ENCODE measurements at places on chromosomes 11 and 22.

GRCh38 chr11:114399490-114400215 lies 658 bp downstream of the C11orf71 start:
- no peak for DNase-seq

GRCh38 chr11:106493751-106494150 lies 416.3 kb downstream of the AASDHPPT start:
- no peak for DNase-seq

DNA sequence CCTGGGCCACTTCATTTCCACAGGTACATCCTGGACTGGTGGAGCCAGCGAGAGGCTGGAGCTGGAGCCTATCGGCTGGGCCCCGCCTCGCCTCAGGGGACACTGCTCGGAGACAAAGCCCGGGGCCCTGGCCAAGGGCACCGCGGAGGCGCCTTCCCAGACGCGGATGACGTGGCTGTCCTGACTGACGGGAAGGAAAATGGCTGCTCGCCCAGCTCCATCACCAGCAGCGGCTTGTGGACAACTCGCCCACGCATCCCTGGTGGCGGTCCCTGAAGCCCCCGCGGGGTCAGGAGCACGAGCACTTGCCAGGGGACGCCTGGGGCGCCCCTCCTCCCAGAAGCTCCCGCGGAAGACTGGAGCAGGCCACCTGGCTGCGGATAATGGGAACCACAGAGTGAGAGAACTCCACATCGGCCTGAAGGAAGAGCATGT lies 49.6 kb downstream of the CECR2 start:
- no peak for DNase-seq

GRCh38 chr11:7671347-7672215 lies 1.7 kb downstream of the CYB5R2 start:
- DNase-seq, result no peak

DNA sequence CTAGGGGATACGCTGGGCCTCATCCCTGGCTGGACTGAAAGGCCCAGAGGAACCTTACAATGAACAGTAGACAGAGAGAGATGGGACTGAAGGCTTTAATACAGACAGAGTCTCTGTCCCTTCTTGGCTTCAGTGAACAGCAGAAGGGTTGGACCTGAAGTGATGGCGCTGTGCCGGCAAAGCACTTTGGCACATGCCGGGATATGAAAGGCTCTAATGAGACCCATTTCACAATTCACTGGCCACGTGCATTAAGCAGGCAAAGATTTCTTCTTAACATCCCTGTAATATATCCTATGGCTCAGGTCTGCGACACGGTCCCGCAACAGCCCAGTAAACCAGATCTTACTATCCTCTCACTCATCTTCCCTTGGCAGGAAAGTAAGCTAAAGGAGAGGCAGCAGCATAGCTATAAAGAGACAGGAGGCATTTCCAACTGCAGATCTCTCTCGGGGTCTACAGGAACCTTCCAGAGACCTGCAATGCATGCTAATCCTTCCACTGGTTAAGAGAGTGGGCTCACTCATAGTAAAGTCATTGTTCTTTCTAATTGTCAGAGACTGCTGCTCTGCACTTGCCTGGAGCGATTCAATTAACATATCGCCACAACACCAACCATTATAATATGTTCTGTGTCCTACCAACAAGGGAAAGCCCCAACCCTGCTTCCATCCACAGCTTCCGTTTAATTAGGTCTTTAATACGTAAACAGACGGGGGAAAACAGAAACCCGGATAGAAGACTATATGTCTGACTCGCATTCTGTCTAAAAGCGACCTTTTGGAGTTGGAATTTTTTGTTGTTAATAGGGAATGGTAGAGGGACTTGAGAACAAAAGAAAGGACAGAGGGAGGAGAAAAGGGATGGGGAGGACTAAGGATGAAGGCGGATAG lies 1179.0 kb downstream of the LRRC4C start:
- DNase-seq, result no peak

DNA sequence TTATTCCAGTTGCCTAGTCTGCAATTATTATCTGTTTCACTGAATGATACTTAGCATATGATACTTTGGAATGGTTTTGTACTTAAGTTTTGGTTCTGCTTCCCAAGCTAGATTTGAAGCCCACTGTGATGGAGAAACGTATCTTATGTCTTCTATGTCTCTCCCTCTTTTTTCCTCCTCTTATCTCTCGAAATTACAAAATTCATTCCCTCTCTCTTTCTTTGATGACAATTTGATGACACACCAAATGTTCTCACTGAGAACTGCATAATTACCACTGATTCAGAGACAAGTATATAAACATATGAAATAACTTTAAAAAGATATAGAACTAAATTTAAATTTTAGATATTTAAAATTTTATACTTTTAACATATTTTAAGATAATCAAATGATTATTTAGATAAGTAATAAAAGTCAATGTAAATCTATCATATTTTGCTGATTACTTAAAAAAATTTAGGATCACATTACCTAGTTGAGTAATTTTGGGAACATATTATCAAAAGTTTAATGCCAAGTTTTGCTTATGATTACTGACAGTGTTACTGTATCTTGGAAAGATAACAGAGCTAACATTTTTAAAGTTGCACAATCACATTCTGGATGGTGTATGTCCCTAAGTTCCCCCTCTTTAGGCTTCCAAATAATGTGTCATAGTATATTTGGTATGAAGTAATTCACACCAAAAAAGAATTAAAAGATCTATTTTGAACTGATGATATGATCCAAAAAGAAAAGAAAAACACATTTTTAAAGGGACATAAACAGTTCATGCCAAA lies 255.3 kb downstream of the SBF2 start:
- DNase-seq, result no peak

- no peak for DNase-seq
These were observed at the start of gene CNTF for GRCh38 chr11:58622344-58622743. Gene CNTF (plus strand): TSS chr11:58622665. CDS start chr11:58622753, 88 bp downstream.

- no peak for DNase-seq
These were observed 23.0 kb downstream of the ALX4 start for GRCh38 chr11:44286911-44287310.

DNA sequence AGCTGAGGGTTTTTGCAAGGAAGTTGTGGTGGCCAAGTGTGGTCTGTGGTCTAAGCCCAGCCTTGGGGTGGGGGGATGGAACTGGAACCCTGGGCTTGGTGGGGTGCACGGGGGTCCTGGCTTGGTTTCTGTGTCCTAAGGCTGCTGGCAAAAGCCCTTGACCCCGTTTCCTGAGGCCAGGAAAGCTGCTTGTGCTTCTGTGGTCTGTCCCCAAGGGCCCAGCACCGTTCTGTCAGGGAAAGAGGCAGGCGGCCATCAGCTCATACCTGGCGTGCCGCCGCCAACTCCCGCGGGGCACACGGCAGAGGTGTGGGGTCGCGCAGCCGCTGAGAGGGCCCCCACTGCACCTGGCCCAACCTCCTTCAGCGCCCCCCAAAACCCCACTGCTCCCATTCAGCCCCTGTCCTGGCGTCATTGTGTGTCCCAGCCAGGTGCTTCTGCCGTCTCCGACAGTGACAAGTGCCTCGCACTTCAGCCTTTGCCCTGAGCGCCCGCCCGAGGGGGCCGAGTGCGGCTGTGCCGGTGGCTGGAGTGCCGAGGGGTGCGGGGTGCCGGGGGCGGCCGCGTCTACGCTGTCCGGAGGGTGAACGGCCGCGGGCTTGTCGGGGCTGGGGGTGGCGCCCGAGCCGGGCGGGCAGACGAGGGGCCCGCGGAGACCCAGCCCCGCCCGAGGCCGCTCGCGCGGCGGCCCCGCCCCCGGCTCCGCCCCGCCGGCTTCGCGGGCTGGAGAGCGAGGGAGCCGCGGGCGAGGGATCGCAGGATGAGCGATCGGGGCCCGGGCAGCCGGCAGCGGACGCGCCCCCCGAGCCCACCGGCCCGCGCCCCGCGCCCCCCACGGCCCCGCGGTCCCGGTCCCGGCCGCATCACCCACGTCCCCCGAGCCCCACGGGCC lies at the start of gene CNIH2:
TSS of gene CNIH2 (plus strand) at position 705 of the 892 bp plus-strand sequence. CDS start 282 bp downstream, outside the sequence.
- peak; percentile 37 for DNase-seq

- no peak for DNase-seq
These were observed 77.1 kb downstream of the UVRAG start for GRCh38 chr11:75891947-75892739.

GRCh38 chr11:77063861-77064260 lies 2.9 kb upstream of the CAPN5 start:
- no peak for DNase-seq

- no peak for DNase-seq
These were observed 112.6 kb downstream of the CADM1 start for GRCh38 chr11:115391598-115391997.

DNA sequence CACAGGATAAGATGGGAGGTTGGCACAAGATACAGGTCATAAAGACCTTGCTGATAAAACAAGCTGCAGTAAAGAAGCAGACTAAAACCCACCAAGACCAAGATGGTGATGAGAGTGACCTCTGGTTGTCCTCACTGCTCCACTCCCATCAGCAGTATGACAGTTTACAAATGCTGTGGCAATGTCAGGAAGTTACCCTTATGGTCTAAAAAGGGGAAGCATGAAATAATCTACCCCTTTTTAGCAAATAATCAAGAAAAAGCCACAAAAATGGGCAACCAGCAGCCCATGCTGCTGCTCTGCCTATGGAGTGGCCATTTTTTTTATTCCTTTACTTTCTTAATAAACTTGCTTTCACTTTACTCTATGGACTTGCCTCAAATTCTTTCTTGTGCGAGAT lies 8.7 kb upstream of the PIWIL4 start:
- DNase-seq, result no peak

- DNase-seq, result no peak
These were observed 192.0 kb downstream of the LRRC4C start for GRCh38 chr11:41267451-41267850.

DNA sequence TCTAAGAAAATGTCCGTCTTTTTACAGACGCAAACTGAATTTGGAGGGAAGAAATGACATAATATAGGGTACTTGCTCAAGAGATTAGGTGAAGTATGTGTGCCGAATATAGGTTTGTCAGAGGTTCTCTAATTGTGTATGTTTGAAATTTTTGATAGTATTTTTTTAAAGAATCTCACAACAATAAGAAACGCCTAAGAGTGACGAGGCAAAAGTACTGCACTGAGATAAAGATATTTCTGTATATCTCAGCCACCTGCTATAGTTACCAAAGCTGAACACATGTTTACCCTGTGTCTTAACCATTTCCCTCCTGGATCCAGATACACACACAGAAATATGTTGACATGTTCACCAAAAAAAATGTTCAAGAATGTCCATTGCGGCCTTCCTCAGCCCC lies 92.0 kb downstream of the PRMT3 start:
- no peak for DNase-seq

- no peak for DNase-seq
These were observed 131.4 kb upstream of the UBASH3B start for GRCh38 chr11:122523846-122524805.

- DNase-seq, result no peak
These were observed 44.7 kb upstream of the MTMR2 start for GRCh38 chr11:95968585-95968984.

- DNase-seq, result no peak
These were observed 67.3 kb upstream of the CREB3L1 start for GRCh38 chr11:46210133-46210636.

DNA sequence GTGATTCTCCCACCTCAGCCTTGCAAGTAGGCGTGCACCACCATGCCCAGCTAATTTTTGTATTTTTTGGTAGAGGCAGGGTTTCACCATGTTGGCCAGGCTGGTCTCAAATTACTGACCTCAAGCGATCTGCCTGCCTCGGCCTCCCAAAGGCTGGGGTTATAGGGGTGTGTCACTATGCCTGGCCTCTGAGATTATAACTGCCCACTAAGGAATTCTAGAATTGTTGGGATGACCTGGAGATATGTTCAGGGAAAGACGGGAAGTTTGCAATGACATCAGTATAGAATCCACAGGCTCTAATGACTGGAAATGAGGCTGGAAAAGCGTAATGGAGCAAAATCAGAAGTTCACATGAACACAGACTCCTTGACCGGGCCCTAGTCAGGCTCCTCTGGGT lies 62.2 kb downstream of the CLMP start:
- no peak for DNase-seq

DNA sequence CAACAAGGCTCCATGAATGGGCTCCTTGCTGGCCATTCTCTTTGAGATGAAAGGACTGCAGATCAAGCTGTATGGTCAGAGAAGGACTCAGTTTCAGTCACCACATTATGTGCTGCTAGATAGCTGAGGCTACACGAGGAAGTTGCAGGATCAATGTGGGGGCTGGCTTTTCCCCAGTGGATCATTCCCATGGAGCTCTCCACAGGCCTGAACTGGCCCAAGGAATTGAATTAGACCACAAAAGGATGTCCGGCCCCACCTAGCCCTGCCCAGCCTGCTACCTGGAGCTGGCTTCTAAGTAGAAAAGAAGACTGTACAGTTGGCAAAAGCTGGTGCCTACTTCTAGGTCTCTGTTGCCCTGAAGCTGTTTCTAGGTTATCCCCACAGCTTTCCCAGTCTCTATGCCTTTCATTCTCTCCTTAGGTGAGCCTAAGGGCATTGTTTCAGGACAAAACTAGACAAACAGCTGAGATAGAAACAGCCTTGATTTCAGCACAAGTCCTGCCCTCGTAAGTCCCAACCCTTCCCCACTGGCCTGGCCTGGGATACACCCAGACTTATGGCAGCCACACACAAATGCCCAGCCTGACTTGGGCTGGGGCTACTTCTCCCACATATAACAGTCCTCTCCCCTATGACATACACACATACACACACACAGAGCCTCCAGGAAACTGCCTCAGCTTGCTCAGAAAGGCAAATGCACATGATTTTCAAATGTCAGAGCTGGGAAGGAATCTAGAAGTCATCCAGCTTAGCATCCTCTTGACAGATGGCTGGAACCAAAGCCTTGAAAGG lies 129.1 kb upstream of the NCAM1 start:
- no peak for DNase-seq

DNA sequence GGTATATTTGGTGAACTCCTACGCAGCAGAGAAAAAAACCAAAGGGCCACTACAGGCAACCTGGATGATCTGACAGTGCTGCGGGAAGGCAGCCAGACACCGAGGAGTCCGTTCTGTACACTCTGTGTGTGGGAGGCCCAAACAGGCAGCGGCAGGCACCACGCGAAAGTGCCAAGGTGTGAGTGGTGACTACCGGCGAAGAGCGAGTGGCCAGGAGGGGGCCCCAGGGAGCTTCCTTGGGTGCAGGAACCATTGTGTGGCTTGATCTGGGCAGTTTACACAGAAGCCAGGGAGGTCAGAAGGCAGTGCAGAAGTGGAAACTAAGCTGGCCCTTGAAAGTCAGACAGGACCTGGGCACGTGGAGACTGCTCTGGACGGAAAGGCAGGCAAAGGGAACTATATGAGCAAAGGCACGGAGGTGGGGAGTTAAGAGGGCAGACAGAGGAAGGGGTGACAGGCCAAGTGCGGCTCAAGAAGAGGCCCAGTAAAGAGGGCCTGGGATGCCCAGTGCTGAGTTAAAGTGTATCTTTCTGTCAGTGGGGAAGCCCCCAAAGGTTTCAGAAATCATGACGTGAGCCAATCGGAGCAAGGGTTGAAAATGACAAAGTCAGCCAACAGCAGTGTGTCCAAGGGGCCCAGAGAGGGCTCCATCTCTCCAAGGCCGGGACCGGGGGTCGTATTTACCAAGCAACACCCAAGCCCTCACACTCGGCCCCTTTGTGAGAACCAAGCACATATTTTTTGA lies 10.6 kb downstream of the TMEM184B start:
- no peak for DNase-seq

DNA sequence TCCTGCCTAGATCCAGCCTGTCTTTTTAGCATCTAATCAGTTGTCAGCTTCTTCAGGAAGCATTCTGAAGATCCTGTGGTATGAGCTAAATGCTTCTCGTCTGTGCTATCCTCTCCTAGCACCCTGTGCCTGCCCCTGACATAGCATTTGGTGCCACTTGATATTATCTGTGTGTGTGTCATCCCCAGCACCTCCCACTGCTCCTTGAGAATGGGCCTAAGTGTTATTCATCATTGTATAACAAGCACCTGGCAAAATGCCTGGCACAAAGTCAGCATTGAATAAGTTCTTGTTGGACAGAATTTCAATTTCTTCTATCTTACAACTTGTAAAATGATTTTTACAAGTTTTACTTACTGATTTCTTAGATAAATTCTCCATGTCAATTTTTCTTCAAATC lies 28.1 kb upstream of the OLFML1 start:
- no peak for DNase-seq
